ENCODE measurements at places on chromosomes 5 and 9.

DNA sequence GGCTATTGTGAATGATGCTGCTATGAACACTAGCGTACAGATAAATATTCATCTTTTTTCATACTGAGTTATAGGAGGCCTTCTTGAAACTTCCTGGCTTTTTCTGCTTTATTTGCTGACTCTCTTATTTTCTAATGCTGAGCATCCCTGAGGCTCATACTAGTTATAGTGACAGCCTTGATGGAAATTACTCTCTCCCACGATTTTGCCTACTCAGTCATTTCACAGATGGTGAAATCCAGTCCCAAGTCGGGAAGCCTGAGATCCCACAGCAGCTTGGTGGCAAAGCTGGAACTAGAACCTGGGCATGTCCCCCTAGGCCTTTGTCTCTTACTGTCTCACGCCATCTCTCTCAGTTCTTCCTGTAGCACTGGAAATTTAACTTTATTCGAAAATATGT is 22.4 kb downstream of the NANS start:
- no peak for DNase-seq

DNA sequence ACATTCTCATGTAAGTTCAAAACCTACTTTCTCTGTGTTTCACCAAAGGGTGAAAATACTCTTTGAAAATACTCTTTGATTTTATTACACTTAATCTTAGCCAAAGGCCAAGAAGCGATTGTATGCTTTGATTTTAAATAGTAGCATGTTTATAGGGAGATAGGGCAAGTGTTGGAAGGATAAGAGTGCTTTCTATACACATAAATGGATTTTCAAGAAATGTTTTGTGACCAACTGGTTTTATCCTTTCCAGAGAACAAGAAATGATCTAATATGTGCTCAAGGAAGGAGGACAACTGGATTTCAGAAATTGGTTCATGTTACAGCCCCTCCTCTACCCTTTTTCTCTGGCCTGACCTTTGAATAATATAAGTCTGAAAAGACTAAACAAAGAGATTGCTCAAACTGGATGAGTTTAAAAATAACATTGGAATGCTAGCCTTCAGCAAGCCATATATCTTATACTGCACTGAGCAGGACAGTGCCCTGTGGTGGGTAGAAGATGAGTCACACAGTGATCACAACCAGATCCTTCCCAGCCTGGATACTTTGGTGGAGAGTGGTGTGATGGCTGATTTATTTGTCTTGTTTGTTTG is 13.1 kb downstream of the PALM2AKAP2 start:
- DNase-seq, result peak; percentile 80

DNA sequence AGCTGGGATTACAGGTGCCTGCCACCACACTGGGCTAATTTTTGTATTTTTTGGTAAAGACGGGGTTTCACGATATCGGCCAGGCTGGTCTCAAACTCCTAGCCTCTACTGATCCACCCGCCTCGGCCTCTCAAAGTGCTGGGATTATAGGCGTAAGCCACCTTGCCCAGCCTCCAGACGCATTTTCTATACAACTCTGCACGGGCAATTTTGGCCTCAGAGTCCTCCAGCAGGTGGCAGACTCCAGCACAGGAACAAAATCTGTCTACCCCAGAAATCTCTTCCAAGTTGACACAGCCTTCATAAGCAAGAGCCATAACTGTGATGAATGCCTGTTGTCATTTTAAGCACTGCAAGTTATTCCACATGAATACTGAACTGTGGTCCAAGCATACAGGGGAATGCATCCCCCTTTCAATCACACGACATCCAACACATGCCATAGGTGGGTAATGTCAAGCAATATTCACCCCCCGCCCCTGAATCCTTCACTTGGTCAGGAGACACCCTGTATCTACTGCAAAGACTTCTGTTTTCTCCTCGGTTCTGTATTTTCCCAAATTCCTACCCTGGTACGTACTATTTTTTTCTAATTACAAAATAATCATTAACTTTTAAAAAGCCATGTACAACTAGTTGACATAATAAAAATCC is 50.8 kb downstream of the ALDH7A1 start:
- peak; percentile 62 for DNase-seq

- DNase-seq, result no peak
Measured at GRCh38 chr9:100914266-100914665, 114.3 kb upstream of the PLPPR1 start.

- DNase-seq, result no peak
Measured at GRCh38 chr5:137158691-137159090, 340.4 kb downstream of the SPOCK1 start.

DNA sequence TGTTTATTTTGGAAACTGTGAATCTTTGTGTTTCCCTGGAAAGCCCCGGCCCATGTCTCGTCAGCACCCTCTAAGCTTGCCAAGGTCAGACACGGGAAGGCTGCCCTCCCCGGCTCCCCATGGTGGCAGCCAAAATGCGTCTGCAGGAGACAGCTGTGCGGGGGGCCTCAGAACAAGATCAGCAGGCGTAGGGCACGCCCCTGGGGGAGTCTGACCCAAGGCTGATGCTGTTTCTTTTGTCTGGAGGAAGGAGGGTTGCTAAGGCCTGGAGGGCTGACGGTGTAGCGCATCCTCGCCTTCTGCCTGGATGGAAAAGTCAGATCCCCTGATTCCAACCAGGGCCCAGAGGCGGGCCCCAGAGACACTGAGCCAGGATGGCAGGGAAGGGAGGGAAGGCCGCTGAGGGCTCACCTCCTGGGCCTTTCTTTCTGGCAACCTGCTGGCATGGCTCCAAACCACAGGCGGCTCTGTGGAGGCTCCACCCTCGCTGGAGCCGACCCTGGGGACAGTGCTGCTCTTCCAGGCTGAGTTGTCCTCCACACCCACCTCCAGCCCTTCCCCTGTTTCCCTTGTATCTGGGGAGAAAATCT is 57.2 kb downstream of the OLFM1 start:
- no peak for DNase-seq

- DNase-seq, result no peak
Measured at GRCh38 chr9:22265038-22265437, 181.6 kb upstream of the DMRTA1 start.

All from fibroblast of pulmonary artery (primary cell).